ENCODE measurements at places on chromosomes 4 and X.

DNA sequence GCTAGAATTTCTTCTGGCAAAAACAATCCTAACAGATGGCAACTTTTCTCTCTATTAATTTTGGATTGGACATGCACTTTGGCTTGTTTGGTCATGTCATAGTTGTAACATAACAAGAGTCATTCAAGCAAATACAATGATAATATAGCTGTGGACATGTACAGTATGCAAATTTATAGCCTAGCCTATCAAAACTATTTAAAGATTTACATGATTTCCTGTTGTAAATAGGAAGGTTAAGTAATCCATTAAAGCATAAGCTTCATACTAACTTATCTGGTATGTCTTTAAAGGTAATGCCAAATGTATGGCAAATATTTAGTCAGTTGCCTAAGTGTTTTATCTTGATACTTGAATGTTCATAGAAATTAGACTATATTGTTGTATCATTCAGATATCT is 45.3 kb downstream of the RPA4 start:
- no peak for DNase-seq

GRCh38 chr4:112416464-112416863 is 99.5 kb downstream of the NEUROG2 start:
- DNase-seq, result no peak

DNA sequence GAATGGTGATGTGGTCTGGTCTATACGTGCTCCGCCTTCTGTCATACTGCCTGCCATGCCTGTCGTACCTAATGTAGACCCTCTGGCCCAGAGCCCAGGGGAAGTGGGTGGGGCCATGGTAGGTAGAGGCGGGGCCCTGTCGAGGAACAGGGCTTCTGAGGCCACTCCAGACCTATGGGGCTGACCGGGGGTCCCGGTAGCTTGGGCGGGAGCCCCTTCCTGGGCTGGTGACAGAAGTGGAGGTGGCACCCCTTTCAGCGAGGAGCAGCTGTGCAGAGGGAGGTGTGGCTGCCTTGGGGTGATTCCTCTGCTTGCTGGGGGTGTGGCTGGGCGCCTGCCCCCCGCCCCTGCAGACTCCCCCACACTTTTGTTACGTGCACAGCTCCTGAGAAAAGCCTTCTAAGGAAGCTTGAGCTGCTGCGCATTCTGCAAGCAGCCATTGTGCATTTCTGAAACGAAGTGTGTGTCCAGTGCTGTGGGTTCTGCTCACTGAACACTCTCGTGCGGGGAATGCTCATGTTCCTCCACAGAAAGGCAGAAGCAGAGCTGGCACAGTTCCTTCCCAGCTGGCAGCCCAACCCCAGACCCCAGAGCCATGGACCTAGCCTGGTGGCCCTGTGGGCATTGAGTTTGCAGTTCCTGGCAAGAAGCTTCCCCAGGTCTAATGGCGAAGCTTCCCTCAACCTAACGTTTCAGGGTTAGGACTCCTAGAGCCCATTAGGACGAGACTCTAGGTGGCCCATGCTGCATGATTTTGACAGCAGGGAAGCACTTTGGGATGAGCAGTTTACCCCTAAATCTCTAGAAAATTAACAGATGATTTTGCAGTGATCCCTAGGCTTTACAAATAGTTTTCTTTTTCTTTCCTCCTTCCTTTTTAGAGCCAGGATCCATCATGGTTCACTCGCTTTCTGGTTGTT is 72.7 kb upstream of the HGFAC start:
- DNase-seq, result no peak

DNA sequence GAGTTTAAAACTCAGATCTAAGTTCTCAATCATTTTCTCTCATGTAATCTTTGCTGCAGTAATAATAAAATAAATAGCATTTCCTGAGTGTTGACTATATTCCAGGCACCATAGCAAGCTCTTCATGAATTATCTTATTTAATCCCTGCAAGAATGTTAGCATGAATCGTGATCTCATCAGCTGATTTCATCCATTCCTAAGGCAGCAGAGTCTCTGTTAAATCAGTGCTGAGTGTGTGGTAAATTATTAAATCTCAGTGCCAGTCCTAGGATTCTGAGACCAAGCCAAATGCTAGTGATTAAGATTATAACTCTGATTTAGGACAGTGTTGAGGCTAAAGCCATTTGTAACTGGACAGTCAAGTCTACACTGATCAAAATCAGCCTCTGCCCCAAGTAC is 240.3 kb upstream of the TAPT1 start:
- DNase-seq, result no peak

GRCh38 chr4:55868581-55869090 is 15.2 kb downstream of the EXOC1 start:
- DNase-seq, result no peak

Measured in Karpas-422 (cell line).